ENCODE measurements at places on chromosomes 1 and 21. TPM values are rescaled to one million over a fixed set of nuclear protein-coding genes. Genes with fewer than 3 reads are reported as not detected.

DNA sequence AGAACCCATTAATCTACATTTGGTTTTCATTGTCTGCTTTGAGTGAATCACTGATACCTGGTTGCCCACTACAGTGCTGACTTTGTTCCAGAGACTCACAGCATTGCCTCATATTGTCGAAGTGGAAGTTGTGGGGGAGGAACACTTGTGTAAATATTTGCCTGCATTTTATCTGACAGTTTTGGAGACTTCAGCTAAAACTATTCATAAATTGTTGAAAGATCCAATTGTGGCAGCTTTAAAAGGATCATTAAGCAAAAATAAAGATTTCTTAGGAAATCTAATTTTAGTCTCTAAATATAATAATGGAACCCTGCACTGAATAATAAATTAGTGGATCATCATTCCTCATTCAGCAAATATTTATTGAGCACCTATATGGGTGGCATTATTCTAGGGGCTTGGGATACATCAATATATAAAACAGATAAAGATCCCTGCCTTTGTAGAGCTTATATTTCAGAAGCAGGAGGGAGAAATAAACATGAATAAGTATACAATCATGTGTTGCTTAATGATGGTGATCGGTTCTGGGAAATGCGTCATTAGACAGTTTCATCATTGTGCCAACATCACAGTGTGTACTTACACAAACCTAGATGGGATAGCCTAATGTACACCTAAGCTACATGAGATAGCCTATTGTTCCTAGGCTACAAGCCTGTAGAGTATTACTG, 73.5 kb downstream of the OSBPL9 start:
- no peak for DNase-seq

AIM2 gene
- total RNA-seq = 0.29 TPM

CADM3 gene
- not detected for total RNA-seq

INSRR gene
- not detected for total RNA-seq

DNA sequence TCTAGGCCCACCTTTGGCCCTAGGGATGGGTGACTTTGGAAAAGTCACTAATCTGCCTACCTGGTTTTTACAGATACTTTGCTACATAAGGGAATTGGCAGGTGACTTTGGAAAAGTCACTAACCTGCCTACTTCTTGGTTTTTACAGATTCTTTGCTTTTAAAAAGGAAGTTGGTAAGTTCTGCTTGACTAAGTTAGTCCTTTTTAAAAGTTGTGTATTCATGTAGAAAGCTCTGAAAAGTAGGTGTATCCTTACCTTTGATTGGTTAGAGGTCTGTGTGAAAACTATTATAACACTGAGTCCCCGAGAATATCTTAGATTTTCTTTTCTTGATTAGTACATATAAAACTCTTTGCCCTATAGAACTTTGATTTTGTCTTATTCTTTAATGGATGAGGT, 12.4 kb downstream of the ATF6 start:
- no peak for DNase-seq

APOBEC4 gene
- total RNA-seq = not detected
